ENCODE measurements at places on chromosomes 4 and X.

DNA sequence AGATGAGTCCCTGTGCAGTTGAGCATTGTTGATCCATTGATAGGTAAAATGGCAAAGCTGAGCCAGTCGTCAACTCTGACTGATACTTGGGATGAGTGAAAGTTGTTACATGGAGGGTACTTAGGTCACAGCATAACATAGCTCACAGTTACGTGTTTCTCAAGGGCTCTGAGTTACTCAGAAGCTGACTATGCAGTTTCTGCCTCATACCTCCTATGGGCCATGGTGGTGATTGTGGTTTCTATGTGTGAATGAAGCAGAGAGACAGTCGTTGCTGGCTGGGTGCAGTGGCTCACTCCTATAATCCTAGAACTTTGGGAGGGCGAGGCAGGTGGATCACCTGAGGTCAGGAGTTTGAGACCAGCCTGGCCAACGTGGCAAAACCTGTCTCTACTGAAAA, 30.8 kb downstream of the FRMPD3 start:
- peak; percentile 58 for DNase-seq

- no peak for DNase-seq
Observed at GRCh38 chr4:87209182-87209581, 11.2 kb downstream of the KLHL8 start.

DNA sequence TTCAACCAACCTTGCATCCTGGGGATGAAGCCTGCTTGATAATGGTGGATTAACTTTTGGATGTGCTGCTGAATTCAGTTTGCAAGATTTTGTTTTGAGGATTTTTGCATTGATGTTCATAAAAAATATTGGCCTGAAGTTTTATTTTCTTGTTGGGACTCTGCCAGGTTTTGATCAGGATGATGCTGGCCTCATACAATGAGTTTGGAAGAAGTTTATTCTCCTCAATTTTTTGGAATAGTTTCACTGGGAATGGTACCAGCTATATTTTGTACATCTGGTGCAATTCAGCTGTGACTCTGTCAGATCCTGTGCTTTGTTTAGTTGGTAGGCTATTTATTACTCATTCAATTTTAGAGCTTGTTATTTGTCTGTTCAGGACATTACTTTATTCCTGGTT, 340.3 kb upstream of the TRAM1L1 start:
- DNase-seq = no peak

GRCh38 chr4:162706632-162707031, 460.1 kb downstream of the NAF1 start:
- DNase-seq = no peak

GRCh38 chrX:148620023-148620422, 119.6 kb downstream of the AFF2 start:
- no peak for DNase-seq

DNA sequence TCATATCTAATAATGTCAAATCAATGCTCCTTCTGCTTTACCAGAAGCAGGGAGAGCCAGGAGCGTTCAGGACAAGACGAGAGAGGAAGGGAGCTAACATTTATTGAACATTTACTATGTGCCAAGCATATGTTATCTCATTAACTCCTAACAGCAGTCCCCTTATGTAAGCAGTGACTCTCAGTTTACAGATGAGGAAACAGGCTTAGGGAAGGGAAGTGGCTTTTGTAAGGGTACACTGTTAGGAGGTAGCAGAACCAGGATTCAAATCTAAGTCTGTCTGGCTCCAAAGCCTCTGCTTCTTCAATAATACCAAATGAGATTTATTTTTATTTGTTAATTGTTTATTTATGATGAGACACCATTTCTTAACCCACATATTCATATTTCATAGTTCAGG, 2.6 kb upstream of the STARD8 start:
- no peak for DNase-seq

DNA sequence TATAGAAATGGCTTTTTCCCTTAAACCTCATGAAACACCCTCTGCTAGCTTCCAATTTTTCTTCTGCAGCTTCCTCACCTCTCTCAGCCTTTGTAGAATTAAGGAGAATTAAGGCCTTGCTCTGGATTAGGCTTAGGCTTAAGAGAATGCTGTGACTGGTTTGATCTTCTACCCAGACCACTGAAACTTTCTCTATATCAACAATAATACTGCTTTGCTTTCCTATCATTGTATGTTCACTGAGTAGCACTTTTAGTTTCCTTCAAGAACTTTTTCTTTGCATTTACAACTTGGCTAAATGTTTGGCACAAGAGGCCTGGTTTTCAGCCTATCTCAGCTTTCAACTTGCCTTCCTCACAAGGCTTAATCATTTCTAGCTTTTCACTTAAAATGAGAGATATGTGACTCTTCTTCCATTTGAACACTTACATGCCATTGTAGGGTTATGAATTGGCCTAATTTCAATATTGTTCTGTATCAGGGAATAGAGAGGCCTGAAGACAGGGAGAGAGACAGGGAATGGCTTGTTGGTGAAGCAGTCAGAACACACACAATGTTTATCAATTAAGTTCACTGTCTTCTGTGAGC, 28.2 kb downstream of the TMEM154 start:
- no peak for DNase-seq

GRCh38 chr4:100113096-100113495, 77.2 kb downstream of the DDIT4L start:
- no peak for DNase-seq

- no peak for DNase-seq
Observed at GRCh38 chr4:105748222-105748621, 39.6 kb downstream of the GSTCD start.

DNA sequence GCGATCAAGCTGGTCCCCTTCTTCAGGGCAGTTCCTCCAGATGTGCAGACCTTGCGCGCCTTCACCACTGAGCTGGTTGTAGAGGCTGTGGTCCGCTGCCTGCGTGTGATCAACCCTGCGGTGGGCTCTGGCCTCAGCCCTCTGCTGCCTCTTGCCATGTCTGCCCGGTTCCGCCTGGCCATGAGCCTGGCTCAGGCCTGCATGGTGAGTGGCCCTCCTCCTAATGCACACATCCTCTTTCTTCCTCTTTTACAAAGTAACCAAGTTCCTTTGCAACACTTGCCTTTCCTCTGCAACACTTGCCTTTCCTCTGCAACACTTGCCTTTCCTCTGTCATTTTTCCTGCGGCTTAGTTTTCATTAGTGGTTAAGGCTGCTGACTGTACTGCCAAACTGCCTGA, 1.8 kb downstream of the CCDC22 start:
- DNase-seq = no peak

GRCh38 chr4:174423257-174423944, 98.9 kb downstream of the HPGD start:
- DNase-seq = peak; percentile 22

DNA sequence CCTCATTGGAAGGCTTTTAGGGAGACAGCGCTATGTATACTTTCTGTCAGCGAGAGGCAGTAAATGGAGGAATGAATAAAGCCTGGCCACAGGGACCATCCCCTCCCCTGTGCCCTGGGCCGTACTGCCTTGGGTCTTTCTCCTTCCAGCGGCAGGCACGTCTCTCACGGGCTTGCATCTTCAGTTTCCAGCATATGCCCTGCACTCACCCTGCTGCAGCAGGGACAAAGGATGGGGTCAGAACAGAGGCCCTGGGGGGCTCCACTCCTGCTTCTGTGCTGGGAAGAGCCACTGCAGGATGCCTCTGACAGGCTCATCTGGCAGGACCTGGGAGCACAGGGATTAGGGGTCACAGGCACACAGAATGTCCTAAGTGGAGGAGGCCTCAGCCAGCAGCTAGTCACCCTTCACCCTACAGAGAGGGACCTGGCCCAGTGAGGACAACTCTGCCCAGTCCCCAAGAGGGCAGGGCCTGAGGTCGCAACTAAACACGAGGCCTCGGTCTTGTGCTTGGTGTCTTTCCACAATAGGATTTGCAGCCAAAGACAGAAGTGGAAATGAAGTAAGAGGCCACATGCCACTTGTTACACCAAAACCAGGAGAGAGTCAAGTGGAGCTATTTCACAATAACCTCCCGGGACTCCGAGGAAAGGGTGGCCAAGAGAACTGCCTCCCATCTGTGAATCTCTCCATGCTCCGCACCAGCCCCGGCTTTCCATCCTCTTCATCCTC, 150.8 kb downstream of the AFAP1 start:
- DNase-seq = no peak

- DNase-seq = no peak
Observed at GRCh38 chr4:183422962-183423631, 21.3 kb upstream of the CDKN2AIP start.

GRCh38 chr4:122003335-122003734, 51.5 kb upstream of the TRPC3 start:
- peak; percentile 47 for DNase-seq

DNA sequence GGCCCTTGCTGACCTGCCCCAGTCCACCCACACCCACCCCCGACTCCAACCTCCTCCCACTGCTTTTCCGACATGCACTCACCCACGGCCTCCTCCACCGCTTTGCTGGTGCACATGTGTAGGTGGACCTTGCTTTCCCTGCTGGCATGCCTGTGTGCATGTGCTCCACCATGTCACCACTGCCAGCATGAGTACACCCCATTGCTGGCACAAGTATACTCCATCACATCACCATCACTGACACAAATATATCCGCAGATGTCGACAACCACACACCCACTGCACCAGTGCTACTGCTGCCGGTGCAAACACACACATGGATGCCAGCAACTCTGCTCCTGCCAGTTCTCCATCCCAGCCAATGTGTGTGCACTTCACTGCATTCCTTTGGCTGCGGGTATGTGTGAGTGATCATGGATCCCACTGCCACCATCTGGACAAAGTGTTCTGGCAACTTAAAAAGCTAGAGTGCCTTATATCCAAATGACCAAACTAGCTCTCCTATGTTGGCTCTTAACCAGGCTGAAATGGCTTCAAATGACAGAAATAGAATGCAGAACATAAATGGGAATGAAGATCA, 1072.3 kb downstream of the RAPGEF2 start:
- DNase-seq = no peak

DNA sequence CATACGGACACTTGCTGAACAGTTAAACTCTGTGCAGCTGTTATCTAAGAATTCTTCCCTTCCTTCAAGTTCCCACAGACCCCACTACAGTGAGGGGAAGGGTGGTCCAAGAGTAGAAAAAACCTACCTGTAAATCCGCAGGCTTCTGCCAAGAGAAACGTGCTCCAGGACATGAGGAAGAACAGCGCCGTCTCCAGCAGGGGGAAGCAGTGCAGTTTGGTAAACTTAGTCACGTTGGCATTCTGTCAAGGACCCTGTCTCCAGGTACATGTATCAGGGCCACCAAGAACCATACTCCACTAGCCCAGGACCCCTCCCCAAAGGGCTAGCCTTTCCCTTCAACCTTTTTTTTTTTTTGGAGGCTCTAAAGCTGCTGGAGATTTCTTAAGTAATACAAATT, 79.9 kb downstream of the CHST7 start:
- no peak for DNase-seq

DNA sequence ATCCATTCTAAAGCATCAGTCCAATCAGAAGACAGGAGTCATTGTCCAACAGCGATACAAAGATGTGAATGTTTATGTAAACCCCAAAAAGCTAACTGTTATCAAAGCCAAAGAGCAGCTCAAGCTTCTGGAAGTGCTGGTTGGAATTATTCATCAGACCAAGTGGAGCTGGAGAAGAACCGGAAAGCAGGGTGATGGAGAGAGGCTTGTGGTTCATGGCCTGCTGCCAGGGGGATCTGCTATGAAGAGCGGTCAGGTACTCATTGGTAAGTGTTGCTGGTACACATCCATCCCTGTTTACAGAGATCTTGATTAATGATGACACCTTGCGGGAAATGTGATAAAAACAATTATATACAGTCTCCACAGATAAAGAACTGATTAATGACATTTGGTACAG, 11.0 kb downstream of the INTU start:
- no peak for DNase-seq

DNA sequence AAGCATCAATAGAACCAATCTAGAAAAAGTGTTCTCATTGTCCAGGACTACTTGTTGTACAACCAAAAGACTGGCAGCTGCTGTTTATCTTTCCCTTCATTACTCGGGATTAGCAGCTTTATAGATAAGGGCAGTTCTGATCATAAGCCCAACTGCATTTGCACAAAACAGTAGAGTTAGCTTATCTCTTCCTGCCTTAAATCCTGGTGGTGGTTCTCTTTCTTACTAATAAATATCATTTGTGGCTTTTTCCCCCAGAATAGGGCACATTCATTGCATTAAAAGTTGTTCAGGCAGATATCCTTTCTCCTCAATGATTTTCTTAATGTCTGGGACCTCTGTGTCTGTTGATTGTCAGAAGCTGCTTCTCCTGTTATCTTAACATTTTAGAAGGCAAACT, 20.2 kb upstream of the RRAGB start:
- DNase-seq = no peak

GRCh38 chrX:1341545-1342184, 5.1 kb downstream of the IL3RA start:
- DNase-seq = no peak

GRCh38 chr4:12987284-12987683, 496.9 kb downstream of the RAB28 start:
- DNase-seq = no peak

DNA sequence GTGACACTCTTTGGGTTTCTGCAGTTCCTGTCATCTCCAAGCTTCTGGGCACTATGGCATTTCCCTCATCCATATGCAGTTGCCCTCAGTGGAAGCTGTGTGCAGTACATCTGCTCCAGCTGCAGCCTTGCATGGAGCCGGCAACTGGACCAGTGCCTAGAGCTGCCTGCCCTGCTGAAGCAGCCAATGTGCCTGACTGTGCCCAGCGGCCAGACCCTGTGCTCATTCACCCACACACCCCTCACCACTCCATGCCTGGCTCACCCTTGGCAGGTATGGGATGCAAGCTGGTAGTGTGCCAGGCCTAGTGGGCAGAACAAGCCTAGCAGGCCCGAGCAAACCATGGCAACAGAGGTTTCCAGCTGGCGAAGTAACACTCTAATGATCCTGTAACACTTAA, 370.8 kb downstream of the FSTL5 start:
- DNase-seq = no peak

DNA sequence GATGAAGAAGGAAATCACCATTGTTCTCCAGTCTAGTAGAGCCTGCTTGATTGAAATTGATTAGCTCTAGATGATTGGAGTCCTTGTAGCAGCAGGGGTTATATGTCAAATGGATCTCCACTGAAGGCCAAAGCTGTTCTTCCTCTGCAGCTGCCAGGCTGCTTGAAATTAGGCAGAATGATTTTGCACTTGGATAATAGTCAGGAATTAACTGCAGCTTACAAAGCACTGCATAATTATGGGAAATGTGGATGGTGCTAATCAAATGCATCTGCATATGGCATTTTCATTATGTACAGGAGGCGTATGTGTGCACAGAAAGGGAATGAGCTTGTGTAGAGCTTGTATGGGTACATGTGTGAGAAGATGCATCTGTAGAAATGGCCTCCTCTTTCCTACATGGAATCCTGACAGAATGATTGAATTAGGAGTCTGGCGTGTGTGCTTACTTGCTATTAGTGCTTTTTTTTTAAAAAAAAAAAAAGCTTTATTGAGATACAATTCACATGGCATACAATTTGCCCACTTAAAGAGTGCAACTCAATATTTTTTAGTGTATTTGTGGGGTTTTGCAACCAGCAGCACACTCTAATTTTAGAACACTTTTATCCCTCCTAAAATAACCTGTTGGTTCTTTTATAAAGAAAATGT, 65.9 kb downstream of the TMEM131L start:
- DNase-seq = no peak

Data from RPMI8226 (cell line).